ENCODE measurements at places on chromosomes 3 and 15.

DNA sequence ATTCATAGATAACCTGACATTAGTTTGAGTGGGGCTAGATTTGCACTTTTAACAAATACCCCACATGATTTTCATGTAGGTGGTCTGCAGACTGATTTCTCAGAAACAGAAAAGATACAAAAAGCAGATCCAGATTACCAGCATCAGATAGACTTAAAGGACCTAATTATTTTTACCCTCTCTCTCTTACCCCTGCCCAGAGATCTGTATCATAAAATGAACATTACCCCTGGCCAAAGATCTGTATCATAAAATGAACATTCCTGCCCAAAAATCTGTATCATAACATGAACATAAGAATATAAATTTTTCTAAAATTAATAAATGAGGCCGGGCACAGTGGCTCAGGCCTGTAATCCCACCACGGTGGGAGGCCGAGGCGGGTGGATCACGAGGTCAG is 14.6 kb upstream of the TRPC1 start:
- no peak for DNase-seq

- no peak for DNase-seq
Observed at GRCh38 chr3:58009026-58009748, 965 bp downstream of the FLNB start.

DNA sequence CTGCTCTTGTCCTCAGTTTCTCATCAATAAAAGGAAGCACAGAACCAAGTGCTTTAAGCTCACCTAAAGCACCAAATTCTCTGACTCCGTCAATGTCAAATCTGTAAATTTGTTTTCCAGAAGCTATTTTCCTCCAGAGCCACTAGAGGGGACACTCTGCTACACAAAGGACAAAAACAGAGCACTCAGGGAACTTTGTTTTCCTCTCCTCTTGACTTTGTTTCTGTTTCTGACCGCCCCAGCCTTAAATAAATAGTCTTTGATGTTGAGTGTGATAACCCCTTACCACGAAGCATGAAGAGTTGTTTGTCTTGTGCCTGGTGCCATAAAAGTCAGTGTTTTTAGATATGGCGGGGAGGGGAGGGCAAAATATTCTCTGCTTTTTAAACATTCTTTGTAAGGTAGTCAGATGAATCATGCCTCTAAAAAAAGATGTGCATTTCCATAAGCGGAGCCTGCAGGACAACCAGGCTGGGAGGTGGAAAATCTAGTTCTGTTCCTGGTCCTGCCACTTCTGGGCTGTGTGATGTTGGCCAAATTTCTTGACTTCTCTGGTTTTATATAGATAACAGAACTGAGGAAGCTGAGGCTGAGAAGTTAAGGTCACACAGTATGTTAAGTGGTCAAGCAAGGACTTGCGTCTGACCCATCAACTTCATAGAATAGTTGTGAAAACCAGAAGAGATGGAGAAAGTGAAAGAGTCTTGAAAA is 7.3 kb upstream of the ZBTB38 start:
- DNase-seq: no peak

GRCh38 chr3:118487734-118488133 is 546.9 kb downstream of the IGSF11 start:
- DNase-seq: no peak

DNA sequence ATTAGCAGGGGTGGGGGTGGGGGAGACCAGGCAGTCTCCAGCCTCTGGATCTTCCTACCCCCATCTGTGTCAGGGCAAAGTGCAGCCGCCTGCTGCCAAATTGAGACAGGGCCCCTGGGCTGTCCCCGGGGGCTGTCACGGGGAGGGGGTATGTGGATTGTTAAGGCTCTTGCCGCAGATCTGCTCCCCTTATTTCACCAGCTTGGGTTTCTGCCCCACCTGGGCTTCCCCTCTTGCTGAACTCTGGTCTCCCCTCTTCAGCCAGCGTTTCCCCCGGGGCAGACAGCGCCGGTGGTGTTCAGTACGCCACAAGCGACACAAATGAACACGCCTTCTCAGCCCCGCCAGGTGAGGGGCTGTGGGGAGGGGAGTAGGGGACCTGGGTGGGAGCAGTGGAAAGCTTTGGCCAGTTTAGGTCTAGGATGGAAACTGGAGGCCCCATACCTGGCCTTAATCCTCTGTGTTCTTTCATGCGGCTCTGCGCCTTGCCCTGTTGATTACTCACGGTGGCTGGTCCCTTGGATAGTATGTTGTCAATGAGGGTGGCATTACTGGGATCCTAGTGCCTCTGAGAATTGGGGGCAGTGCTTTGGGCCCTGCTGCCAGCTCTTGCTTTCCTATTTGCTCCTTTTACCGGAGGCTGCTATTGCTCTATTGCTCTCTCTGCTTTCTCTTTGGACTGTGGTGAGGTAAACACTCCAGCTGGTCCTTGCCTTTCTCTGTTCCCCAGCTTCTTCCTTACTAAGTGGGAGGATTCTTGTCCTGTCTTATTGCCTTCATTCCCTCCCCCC is 1.7 kb downstream of the EIF4G1 start:
- no peak for DNase-seq

- no peak for DNase-seq
Observed at GRCh38 chr3:40913641-40914040, 285.7 kb upstream of the CTNNB1 start.

DNA sequence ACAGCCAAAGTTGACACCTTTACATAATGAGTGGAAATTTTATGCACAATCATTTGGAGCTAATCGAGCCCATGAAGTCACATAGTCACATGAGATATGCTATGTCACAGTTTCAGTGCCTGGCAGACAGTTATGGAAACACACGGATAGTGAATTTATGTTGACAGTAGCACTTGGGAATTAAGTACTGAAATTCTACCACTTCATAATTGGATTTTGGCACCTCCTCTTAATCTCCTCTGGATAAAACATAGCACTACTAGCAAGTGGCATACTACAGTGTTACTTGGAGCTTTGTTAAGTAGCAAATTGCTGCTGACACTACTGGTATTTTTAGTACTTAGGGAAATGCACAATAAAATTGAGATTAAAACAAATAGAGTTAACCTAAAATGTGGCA is 1679.4 kb downstream of the OTOL1 start:
- DNase-seq: no peak

DNA sequence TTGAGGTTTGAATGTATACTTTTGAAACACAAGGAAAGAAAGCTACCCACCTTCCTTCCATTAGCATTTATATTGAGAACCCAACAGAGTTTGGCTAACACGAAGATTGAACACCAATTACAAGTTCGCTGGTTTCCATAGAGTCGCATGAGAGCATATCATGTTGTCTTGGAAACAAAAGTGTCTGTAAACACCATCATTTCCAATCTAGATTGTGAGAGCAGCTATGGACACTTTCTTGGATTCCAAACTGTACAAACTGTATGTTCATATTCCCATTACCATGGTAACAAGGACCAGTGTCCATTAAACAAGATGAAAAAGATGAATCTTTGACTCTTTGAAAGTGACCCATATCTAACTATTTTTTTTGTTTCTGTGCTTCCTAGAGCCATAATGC is 529.9 kb upstream of the ROBO1 start:
- DNase-seq: no peak

- DNase-seq: no peak
Observed at GRCh38 chr15:90382320-90382719, 5.7 kb upstream of the IQGAP1 start.

- DNase-seq: no peak
Observed at GRCh38 chr3:192409201-192409837, 318.0 kb downstream of the FGF12 start.
